ENCODE measurements at places on chromosomes 6 and 20.

- peak; percentile 98 for DNase-seq
Measured at GRCh38 chr6:131368198-131368911, 204.7 kb upstream of the ARG1 start.

GRCh38 chr20:51513545-51513944 lies 29.0 kb downstream of the NFATC2 start:
- no peak for DNase-seq

DNA sequence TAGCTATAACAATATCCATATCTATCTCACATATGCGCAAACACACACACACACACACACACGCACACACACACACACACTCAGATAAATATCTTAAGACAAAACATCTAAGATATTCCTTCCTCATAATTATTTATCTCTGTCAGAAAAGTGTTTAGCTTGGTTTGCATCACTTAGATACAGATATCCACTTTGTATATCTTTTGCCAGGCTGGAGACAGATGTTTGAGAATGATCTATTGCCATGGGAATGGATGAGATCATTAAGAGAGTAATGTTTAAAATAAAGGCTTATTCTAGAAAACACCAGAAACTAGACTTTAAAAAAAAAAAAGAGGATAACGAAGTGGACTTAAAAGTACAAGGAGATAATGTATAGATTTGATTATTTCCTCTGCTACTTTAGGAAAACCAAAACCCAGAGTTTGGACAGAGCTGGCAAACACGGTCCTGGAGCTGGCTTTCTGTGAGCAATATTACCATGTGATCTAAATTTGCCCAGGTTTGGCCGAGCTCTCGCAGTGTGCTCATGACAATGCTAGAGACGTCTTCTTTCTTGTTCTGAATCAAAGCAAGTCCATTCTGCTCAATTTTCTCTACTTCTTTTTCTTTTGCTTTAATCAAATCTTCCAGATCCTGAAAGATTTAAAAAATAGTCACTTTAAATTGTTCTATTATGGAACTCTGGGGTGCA lies 411.8 kb downstream of the SYNE1 start:
- DNase-seq = no peak

DNA sequence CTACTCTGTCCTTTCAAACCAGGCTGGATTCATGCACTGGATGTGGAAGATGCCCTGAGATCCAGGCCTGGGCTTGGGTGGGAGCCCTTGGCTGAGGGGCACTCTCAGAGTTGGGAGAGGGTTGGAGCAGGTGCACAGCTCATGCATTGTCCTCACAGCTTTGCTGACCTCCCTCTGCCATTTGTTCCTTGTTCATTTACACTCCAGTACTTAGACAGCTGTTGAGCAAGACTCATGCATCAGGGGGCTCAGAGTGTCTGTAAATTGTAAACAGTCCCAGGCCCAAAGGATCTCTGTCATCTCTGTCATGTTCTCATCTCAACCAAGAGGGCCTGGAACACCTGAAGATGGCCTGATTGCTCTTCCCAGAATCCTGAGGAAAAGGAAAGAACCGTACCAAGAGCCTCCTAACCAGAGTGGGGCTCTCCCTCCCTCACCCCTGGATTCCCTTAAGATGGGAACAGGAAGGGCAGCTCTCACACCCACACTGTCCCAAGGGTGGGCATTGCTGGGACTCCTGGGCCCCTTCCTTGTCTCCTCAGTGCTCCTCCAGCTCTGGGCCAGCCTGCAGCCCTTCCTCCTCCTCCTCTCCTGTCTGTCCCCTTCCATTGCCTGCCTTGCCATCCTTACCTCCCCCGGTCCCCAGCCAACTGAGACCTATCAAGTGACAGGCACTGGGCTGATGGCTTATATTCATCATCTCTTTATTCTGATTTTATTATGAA lies 132.9 kb downstream of the FOXO3 start:
- no peak for DNase-seq

DNA sequence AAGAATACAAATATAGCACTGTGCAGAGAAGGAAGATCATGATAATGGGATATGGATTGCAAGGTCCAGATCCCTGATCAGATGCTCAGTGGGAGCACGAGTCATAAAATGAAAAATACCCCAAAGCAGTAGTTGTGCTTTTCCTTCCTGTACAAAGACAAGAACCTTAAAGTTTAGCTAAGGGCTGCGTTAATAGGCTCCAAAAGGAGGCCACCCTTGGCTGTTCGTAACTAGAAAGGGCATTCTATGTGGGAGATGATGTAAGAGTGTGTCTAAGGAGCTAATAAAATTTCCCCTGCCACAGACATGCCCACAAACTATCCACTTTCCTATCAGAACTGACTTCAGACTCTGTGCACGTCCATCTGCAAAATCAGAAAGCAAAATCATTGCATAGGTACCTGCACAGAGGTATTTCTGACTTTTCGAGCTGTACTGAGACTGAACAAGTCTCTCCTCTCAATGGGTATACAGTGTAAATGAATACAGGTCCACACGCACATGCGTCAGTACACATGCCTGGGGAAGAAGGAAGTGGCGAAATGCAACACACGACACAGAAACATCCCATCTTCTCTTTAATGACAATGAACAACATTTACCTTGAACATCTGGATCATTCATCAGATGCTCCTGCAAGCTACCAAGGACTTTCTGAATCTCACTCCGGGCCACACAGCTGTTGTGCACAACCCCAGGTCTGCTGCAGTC lies 16.9 kb upstream of the ANKRD60 start:
- DNase-seq = no peak

- DNase-seq = peak; percentile 35
Measured at GRCh38 chr6:135179920-135180541, 1.1 kb upstream of the MYB start.

DNA sequence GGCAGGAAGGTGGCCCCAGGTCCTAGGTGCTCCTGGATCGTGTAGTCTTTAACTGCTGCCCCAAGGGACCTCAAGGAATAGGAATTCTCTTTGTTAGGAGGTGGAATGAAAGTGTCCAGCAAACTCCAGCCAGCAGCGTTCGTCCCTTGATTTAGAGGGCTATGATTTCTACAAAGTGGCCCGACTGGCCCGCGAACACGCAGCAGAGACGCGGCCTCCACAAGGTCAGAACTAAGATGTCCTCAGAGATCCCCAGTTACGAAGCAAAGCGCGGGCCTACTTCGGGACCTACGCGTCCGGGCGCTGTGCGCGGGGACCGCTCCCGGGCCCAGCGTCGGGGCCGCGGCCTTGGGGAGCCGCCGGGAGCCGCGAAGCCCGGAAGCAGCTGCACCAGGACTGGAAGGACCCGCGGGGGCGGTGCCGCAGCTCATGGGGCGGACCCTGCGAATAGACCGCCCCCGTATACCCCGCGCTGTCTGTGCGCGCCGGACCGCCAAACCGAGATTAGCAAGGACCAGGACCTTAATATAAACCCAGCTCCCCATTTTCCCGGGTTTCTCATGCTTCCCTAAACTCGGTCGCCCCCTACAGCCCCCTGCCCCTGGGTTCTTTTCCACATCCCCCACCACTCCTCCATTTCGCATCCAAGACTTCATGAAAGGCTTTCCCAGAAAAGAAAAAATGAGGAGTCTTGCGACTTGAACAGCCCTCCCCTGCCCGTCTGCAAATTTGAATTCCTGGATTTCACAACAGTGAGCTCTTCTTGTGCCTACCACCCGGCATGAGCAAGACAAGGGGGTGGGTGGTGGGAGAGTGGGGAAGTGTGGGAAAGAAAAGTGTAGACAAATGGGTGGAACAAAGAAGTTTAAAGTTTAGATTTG lies at the start of gene C6orf47:
TSS of gene C6orf47 (minus strand) at position 398 of the 881 bp plus-strand sequence. CDS start 831 bp downstream, outside the sequence.
- DNase-seq = peak; percentile 94

DNA sequence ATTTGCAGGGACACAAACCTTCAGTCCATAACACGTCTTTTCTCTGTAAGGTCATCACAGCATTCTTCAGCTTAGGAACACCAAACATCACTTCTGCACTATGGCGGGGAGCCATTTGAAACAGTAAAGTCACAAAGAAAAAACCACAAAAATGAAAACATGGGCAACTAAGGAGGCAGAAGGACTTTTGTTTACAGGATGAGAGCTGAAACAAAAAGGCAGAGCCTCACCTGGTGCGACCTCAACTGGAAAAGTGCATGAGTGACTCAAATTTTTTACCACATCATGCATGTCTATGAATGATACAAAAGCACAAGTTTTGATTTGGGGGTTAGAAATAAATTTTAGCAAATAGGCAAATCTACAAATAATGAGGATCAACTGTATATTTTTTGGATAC lies 68.2 kb upstream of the TNFAIP3 start:
- DNase-seq = no peak

DNA sequence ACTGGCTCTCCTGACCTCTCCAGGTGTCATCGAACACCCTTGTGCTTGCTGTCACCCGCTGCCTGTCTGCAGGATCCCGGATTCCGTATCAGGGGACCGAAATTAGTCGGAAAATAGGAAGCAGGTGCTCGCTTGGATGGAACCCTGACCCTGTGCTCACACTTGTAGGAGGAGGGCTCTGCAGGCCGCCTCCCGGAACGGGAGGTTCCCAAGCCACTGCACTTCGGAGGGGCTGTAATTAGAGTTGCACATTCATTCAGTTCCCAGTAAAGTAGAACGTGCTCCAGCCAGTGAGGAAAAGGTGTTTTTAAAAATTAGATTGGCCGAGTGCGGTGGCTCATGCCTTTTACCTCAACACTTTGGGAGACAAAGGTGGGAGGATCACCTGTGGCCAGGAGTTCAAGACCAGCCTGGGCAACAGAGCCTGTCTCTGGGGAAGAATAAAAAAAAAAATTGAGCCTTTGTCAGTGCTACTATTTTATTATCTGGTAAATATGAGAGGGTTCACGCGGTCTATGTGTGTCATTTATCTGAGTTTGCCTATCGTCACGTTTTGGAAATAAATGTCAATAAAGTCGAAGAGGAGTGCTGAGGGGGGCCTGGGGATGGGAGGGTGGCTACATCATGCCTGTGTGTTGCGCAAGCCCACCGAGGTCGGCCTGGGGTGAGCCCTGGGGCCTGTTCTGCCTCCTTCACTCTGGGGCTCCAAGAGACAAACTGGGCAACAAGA lies 1.5 kb upstream of the GMEB2 start:
- peak; percentile 75 for DNase-seq

GRCh38 chr6:71468841-71469700 lies 180.5 kb downstream of the OGFRL1 start:
- no peak for DNase-seq

DNA sequence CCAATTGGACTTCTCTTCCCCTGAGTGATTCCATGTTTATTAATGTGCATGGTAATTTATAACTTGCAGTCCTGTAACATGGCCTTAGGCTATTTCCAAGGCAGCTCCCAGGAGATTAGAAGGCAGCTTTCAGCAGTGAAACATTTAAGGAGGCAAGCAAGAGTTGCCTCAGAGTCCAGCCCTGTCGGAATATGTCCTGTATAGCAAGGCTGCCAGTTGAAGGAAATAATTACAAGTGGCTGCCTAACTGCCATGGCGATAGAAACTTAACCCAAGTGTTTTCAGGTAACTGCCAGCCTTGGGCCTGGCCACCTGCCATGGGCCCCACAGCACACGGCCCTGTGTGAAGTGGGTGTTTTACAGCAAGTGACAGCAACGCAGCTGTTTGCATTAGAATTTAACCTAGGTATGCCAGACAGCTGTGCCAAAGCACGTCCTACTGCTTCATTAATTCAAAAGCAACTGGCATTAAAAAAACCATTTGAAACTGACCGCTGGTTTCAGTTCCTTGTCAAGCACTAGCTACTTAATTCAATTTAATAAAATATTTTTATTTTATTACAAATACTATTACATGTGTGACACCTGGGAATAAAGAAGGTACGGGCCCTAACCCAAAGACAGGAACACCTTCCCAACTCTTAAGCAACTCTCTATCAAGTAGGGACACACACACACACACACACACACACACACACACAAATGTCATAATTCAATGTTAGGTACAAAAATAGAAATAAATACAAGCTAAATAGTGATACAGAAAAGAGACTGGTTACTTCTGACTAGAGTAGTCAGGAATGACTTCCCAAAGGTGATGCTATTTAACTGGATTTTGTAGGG lies 151.8 kb upstream of the HEY2 start:
- DNase-seq = peak; percentile 97

DNA sequence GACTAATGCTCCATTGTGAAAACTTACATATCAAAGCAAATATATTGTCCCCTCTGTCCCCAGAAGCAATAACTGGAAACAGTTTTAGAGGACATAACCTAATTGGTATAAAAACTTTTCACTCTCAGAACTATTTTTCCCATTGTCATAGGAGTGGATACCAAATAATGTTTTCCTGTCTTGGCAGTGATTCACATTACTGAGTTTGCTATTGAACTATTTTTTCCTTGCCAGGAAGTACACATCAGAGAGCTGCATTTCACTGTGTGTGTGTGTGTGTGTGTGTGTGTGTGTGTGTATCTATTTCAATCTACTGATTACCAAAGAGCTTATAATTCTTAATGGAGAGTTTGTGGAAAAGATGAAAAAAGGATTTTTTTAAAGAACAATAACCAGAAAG lies 45.4 kb downstream of the AKAP12 start:
- DNase-seq = no peak

- DNase-seq = peak; percentile 49
Measured at GRCh38 chr6:129645830-129646579, 64.0 kb downstream of the ARHGAP18 start.

- no peak for DNase-seq
Measured at GRCh38 chr20:42435230-42435629, 754.5 kb downstream of the PTPRT start.

- no peak for DNase-seq
Measured at GRCh38 chr20:11780765-11781369, 136.8 kb upstream of the BTBD3 start.

DNA sequence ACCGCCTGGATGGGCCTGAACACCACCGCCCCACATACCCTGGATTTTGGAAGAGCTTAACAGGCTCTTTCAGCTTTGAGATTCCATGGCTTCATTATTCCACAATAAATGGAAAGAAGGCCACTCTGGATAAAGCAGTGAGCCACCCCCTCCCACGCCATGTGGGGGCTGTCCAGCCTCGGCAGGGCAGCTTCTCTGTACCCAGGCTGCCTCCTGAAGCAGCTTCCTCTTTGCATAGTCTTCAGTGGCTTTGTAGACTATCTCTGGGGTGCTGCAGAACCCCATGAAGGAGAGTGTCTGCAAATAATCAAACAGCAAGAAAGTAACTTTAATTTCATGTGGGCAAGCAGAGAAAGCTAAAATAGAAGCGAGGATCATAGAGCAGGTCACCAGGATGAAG lies 96.6 kb upstream of the NXT1 start:
- DNase-seq = no peak

DNA sequence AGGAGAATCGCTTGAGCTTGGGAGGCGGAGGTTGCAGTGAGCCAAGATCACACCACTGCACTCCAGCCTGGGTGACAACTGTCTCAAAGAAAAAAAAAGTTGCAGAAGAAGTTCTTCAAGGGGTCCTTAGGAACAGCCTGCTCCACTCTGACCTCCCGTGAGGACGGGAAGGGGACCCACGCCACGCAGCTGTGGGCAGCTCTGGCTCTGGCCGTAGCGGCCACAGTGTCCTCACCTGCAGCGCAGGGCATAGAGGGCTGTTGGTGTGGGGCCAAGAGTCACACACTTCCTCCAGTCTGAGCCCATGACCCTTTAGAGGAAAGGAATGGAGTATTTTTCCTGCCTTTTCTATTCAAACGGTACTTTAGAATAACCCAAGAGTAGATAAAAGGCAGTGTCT lies 5.4 kb downstream of the NTSR1 start:
- DNase-seq = no peak
